ENCODE measurements at places on chromosomes 2 and 18.

- DNase-seq = no peak
Measured at GRCh38 chr2:211114826-211115455, 558.5 kb downstream of the CPS1 start.

DNA sequence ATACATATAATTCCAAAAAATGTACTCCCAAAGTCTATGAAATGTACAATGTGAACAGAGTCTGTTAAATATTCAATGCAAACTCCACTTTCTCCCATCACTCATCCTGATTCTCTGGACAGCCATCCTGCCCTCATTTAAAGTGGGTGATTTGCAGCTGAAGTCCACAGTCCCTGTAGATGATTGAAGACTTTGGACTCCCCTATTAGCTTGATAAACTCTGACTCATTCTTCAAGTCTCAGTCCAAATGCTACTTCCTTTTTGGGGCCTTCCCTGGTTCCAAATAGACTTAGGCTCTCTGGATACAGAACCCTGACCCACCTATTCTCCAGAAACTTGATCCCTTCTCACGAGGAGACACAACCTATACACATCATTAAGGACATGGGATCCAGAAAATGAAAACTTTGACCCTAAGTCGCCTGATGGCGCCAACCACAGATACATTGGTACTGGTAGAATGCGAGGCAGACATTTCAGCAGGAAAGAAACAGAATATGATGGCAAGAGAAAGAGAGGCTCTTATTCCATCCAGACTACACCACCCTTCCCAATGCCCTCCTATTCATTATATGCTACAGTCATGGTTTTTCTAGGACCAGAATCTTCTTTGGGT lies 122.7 kb downstream of the VIT start:
- no peak for DNase-seq

DNA sequence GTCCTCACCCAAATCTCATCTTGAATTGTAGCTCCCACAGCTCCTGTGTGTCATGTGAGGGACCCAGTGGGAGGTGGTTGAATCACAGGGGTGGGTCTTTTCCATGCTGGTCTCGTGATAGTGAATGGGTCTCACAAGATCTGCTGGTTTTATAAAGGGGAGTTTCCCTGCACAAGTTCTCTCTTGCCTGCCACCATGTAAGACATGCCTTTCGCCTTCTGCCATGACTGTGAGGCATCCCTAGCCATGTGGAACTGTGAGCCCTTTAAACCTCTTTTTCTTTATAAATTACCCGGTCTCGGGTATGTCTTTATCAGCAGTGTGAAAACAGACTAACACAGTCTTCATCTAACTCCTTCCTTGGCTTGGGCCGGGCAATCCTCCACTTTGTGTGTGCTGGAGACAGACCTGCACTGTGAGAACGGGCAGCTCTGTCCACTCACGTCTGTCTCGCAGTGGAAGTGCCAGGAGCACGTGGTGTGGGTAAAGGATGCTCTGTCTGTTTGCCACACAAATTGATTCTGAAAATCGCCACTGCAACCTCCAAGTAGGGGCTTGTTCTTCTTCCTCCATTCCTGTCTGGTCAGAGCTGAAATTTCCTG lies 47.6 kb upstream of the OTOS start:
- no peak for DNase-seq

- no peak for DNase-seq
Measured at GRCh38 chr2:46689993-46690392, 210.6 kb downstream of the TMEM247 start.

DNA sequence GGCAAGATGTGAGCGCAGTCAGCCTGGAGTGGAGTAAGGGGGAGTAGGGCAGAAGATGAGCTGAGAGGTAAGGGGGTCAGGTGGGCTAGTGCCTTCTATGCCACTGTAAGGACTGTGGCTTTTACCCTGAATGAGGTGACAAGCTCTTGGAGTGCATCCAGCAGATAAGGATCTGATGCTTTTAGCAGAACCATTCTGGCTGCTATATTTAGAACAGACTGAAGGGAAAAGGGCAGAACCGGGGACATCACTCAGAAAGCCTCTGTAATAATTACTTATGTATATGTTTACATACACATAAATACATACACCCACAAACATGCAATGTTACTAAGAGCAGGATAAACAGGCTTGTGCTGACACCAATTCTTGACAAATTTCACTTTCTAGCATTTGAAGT lies 124.8 kb downstream of the DTNB start:
- no peak for DNase-seq

- DNase-seq = no peak
Measured at GRCh38 chr2:19028587-19029375, 329.6 kb downstream of the OSR1 start.

DNA sequence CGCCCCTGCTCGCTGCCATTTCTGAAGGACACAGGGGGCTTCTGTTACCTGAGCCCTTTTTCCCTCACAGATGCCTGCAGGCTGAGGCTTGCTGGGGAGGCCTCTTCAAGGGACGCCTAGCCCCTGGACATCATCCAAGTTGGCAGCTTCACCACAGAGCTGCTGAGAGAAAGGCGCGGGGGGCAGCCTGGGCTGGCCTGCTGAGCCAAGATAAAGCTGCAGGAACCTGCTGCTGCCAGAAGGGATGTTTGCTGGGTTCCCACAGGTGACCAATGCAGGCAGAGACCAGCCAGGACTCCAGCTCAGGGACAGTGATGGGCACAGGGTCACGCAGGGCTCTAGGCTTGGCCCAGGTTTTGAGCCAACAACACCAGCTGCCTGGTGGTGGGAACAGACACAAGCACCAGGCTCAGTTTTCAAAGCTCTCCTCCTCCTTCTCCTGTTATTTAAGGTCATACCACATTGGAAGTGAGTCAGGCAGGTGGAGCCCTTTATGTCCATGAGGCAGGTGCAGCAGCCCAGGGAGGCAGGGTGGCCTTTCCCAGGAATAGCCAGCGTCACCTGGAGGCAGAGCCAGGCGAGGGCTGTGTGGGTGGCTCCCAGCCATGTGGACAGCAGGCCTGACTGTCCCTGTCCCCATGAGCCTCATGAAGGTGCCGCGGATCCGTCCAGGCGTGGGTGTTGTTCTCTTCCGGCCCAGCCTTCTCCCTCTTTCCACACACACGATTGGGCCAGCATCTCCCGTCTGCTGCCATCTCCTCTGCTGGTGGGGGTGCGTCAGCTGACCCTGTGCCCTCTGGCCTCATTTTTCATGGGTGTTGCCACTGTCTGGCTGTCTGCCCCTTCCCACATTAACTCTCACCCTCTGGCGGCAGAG lies 515.5 kb upstream of the MYT1L start:
- no peak for DNase-seq
